Smooth muscle cell of the coronary artery (primary cell): ENCODE measurements at places on chromosomes 1 and 21. TPM values are rescaled to one million over a fixed set of nuclear protein-coding genes. Genes with fewer than 3 reads are reported as not detected.

RAD54L gene
- total RNA-seq = 0.82 and 1.6 TPM in 2 replicates

OR2G2 gene
- total RNA-seq = not detected in 2 replicates

RAP1GAP gene
- total RNA-seq = 0.12 and 0.23 TPM in 2 replicates

MROH9 gene
- 0.15 and 0.59 TPM in 2 replicates for total RNA-seq

FOXJ3 gene
- 9.7 and 9.9 TPM in 2 replicates for total RNA-seq

MPL gene
- not detected in 2 replicates for total RNA-seq

MSH4 gene
- total RNA-seq = 0.08 and 0.35 TPM in 2 replicates
